Common myeloid progenitor, CD34-positive (primary cell): ENCODE measurements at places on chromosomes 7 and 10.

GRCh38 chr10:75286901-75287300 is 51.1 kb upstream of the COMTD1 start:
- no peak overlapping the region for H3K27ac ChIP-seq
- no peaks in the 10 kb centered on the region for H3K36me3 ChIP-seq
- no peak for DNase-seq
- H3K4me1 ChIP-seq = no peaks in the 10 kb centered on the region
- H3K4me3 ChIP-seq = no peak overlapping the region

GRCh38 chr10:114937962-114938855 is at the start of gene TRUB1:
TSS of gene TRUB1 (plus strand) at chr10:114938195. CDS start at chr10:114938254, 59 bp downstream.
- H3K27me3 ChIP-seq = no peaks in the 10 kb centered on the region
- DNase-seq = peak; percentile 95
- H3K36me3 ChIP-seq = peaks cover 11% of the 10 kb centered on the region

DNA sequence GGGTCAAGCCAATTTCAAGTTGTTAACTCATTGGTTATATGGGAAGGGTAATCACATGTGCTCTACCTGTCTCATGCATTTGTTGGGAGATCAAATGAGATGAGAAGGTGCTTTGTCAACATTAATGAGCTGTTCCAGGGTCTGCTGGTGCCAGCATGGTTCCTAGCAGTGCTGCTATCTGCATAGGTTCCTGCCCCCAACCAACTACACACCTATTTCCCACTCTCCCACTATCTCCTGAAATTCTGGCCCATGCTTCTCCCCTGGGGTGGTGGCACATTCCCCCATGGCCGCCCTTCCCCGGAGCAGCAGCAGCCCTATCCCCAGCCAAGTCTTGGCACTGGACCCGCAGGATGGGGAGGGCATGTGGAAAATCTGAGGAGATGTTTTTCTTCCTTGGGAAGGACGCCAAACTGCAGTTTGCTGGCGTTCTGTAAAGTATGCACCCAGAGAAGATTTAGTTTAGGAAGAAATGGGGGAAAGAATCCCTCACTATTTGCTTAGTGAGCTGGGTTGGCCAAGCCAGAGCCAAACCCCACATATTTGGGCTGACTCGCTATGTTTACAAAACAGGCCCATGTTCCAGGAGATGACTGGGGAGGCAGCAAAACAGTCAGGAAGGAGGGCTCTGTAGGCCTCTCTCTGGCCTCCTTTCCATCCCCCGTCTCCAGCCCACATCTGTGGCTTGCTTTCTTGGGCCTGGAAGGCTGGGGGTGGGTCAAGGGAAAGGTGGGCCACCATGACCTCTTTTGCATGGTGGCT is 42.5 kb downstream of the PPP1R3C start:
- H3K27ac ChIP-seq = no peak overlapping the region
- H3K4me3 ChIP-seq = no peak overlapping the region
- H3K4me1 ChIP-seq = no peaks in the 10 kb centered on the region
- no peaks in the 10 kb centered on the region for H3K36me3 ChIP-seq

DNA sequence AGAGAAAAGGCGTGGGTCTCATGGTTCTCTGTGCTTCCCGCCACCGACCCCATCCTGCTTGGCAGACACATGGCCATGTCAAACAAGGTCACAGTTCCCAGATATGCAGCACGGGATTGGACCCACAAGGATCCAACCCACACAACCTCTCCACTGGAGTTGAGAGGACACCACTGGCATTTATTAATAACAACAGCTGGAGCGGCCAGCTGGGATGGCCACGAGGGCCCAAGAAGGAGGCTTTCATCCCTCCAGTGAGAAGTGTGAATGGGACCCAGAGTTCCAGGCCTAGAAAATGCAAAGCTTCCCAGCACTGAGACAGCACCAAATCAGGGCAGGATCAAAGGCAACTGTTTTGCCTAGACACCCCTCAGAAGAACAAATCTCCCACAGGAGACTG is 31.5 kb downstream of the FGFR2 start:
- no peaks in the 10 kb centered on the region for H3K4me1 ChIP-seq
- no peaks in the 10 kb centered on the region for H3K27me3 ChIP-seq
- no peak overlapping the region for H3K4me3 ChIP-seq
- H3K36me3 ChIP-seq = no peaks in the 10 kb centered on the region
- no peak overlapping the region for H3K27ac ChIP-seq

- H3K4me3 ChIP-seq = no peak overlapping the region
- H3K4me1 ChIP-seq = no peaks in the 10 kb centered on the region
- H3K27ac ChIP-seq = no peak overlapping the region
- DNase-seq = no peak
Measured at GRCh38 chr7:70159121-70159520, 560.8 kb downstream of the AUTS2 start.

DNA sequence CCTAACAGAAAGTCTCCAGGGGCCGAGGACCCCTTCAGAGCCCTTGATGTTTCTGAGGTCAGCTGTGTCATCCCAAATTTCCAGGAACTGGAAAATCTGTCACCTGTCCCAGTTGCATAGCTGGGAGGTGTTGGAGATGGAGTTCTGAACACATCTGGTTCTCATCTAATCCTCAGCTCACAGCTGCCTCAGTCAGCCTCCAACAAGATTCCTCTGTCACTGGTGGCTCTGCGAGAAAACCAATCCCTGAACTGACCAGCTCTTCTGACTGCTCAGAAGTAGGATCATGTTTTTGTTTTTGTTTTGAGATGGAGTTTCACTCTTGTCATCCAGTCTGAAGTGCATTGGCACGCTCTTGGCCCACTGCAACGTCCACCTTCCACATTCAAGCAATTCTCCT is 37.6 kb upstream of the MYL10 start:
- no peaks in the 10 kb centered on the region for H3K27me3 ChIP-seq
- no peaks in the 10 kb centered on the region for H3K36me3 ChIP-seq
- H3K4me1 ChIP-seq = no peaks in the 10 kb centered on the region
- no peak for DNase-seq
- no peak overlapping the region for H3K27ac ChIP-seq
- no peak overlapping the region for H3K4me3 ChIP-seq

GRCh38 chr7:102012941-102013461 is 195.6 kb downstream of the CUX1 start:
- H3K36me3 ChIP-seq = peaks cover 6% of the 10 kb centered on the region
- no peak for DNase-seq
- H3K27ac ChIP-seq = no peak overlapping the region
- no peaks in the 10 kb centered on the region for H3K4me1 ChIP-seq
- no peak overlapping the region for H3K4me3 ChIP-seq

DNA sequence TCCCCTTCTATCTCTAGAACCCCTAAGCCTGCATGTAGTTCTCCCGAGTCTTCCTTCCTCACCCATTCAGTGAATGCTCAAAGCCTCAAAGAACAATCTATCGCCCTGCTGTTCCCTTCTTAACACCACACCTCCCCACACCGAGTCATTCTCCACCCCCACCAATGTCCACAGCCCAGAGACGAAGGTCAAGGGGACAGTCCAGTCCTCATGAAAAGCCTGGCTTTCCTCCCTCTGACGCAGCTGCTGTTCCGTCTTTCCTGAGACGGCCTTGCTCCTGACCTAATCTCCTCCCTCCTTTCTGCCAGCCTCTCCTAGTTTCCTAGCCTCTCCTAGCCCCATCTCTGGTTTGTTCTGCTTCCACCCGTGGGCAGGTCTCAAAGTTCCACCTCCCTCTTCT is 9.2 kb downstream of the MOSPD3 start:
- no peaks in the 10 kb centered on the region for H3K36me3 ChIP-seq
- no peak for DNase-seq
- H3K4me1 ChIP-seq = no peaks in the 10 kb centered on the region
- no peak overlapping the region for H3K27ac ChIP-seq

DNA sequence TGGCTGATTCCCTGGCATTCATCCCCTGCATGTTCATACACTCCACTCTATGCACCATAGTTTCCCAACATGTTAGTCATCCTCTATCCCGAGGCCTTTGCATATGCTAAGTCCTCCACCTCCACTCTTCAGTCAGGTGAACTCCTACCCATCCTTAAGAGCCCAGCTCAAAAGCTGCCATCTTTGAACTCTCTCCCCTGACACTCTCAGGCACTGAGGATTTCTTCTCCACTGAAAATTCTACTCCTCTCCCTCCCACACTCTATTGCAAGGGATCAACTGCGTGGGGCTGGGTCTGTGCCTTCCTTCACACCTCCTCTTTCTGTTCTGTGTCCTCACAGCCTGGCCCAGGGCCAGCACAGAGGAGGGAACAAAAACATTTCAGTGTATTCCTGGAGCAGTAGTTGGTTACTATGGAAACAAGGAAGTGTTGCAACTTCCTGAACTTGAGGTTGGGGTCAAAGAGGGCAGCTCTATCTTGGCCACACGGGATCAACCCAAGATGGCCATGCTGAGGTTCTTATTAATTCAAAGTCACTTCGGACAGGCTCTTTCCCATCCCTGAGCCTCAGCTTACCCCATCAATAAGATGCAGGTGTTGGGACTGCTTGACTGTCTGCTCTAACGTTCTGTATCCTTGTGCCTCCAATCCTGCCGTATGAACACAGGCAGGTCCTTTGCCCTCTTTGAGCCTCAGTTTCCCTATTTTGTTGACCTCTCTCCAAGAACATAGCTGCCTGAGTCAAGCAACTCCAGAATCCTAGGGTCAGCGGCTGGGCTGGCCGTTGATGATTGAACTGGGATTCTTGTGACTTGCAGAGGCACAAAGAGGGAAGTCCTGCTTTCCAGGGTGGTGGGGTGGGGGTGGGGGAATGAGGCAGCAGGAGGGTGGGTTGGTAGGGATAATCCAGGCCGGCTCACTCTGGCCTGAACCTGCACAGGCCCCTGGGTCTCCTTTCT is 15.5 kb downstream of the ZMIZ1 start:
- DNase-seq = peak; percentile 93
- no peaks in the 10 kb centered on the region for H3K36me3 ChIP-seq
- peak overlapping the region; percentile 92 for H3K27ac ChIP-seq

DNA sequence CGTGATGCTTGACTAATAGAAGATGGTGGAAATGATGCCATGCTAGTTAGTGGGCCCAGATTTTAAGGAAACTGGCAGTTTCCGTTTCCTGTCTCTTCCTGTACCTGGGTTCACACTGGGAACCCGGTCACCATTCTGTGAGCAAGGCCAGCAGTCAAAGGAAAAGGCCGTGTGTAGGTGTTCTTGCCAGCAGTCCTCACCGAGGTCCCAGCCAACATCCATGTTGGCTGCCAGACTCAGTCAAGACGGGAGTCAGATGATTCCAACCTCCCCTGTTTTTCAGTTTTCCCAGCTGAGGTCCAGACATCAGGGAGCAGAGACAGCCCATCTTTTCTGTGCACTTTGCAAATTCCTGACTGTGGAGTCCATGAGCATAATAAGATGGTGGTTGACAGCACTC is 15.2 kb upstream of the PILRB start:
- no peak overlapping the region for H3K4me3 ChIP-seq
- peaks cover 9% of the 10 kb centered on the region for H3K36me3 ChIP-seq
- DNase-seq = no peak
- no peaks in the 10 kb centered on the region for H3K27me3 ChIP-seq

DNA sequence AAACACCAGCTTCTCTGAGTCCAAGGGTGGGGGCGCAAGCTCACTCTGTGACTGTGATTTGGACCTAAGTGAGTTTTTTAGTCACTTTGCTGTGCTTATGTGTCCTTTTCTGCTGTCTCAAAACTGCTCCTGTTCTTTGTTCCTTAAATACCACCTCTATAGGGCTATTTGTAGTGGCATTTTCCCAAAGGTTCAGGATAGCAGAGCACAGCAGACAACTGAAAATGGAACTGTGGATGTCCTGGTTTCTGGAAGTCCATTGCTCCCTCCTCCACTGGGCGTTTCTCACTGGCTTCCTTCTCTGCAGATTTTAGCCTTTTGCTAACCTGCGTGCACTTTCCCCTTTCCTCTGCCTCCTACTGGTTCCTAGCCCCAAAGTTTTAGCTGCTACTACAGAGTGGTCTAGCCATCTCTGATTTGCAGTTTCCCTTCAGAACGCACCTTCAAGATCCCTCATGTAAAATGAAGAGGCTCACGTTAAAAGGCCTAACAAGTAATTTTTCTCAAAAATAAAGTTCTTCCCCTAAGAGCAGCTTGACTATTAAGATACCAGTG is 25.6 kb downstream of the BLVRA start:
- no peak for DNase-seq
- no peak overlapping the region for H3K27ac ChIP-seq
- H3K4me1 ChIP-seq = no peaks in the 10 kb centered on the region
- no peak overlapping the region for H3K4me3 ChIP-seq
- peaks cover 22% of the 10 kb centered on the region for H3K36me3 ChIP-seq

- DNase-seq = peak; percentile 80
- no peak overlapping the region for H3K27ac ChIP-seq
- H3K27me3 ChIP-seq = no peaks in the 10 kb centered on the region
- no peaks in the 10 kb centered on the region for H3K36me3 ChIP-seq
- H3K4me1 ChIP-seq = no peaks in the 10 kb centered on the region
- no peak overlapping the region for H3K4me3 ChIP-seq
Measured at GRCh38 chr7:86939197-86939814, 120.1 kb downstream of the ELAPOR2 start.

DNA sequence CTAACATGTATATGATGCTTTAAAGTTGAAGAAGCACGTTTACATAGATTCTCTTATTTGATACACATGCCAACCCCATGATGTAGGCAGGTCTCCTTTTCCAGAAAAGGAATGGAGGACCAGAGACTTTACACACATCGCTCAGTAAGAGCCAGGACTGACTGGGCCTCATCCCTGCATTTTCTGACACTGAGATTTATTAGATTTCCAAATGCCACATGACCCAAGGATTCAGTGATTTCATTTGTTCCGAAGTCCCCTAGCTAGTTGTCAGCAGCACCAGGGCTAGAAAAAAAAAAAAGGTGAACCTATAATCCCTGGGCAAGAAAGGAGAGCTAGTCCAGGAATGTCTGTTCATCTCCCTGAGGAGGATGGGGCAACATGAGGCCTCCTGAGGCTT is 143.3 kb upstream of the AGK start:
- no peak overlapping the region for H3K27ac ChIP-seq
- H3K4me1 ChIP-seq = no peaks in the 10 kb centered on the region
- H3K36me3 ChIP-seq = no peaks in the 10 kb centered on the region
- H3K27me3 ChIP-seq = peaks cover 16% of the 10 kb centered on the region

GRCh38 chr10:93813507-93814465 is 56.0 kb downstream of the LGI1 start:
- H3K4me1 ChIP-seq = no peaks in the 10 kb centered on the region
- peaks cover 4% of the 10 kb centered on the region for H3K27me3 ChIP-seq
- H3K4me3 ChIP-seq = no peak overlapping the region
- DNase-seq = peak; percentile 65
- H3K36me3 ChIP-seq = no peaks in the 10 kb centered on the region

DNA sequence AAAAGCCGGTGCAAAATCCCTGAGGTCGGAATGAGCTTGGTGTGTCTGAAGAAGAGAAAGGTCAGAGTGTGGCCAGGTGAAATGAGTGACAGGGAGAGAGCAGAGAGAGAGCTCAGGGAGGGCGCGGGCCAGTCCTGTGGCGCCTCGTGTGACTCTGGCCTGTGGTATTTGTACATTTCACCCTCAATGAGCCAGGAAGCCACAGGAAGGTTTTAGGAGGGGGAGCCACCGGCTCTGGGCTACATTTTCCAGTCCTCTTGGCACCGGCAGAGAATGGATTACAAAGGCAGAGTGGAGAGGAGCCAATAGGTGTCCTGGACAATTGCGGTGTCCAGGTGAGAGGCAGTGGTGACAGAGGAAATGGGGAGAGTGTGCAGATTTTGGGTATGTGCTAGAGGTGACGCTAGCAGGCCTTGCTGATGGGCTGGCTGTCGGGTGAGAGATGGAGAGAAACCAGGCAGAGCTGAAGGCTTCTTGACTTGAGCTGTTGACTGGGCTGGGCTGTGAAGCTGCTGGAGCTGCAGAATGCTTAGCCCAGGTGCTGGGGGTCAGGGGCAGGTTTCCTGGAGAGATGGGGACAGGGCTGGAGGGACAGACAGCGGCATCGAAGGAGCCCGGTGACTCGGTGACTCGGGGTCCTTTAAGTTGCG is 38.1 kb downstream of the COL13A1 start:
- H3K27me3 ChIP-seq = no peaks in the 10 kb centered on the region
- H3K36me3 ChIP-seq = no peaks in the 10 kb centered on the region
- H3K27ac ChIP-seq = no peak overlapping the region
- no peak for DNase-seq
